Activated CD4-positive, alpha-beta T cell treated with anti-CD3 and anti-CD28 coated beads, Interleukin-2, amount 10 ng/mL, durations not matched to agents 7 days and 5 days (primary cell): ENCODE measurements at places on chromosomes 16 and 17. TPM values are rescaled to one million over a fixed set of nuclear protein-coding genes. Genes with fewer than 3 reads are reported as not detected.
A peak's percentile ranks its signal among the peaks of the same experiment; 100 is the strongest.

TSPOAP1 gene
- 57.5 TPM for total RNA-seq

CMTM4 gene
- total RNA-seq: 0.73 TPM

- H3K36me3 ChIP-seq: peaks cover 25% of the 10 kb centered on the region
- H3K27ac ChIP-seq: peak overlapping the region; percentile 91
- no peaks in the 10 kb centered on the region for H3K27me3 ChIP-seq
- peak; percentile 75 for DNase-seq
These were observed 176.3 kb downstream of the RPTOR start for GRCh38 chr17:80720610-80721577.

DNA sequence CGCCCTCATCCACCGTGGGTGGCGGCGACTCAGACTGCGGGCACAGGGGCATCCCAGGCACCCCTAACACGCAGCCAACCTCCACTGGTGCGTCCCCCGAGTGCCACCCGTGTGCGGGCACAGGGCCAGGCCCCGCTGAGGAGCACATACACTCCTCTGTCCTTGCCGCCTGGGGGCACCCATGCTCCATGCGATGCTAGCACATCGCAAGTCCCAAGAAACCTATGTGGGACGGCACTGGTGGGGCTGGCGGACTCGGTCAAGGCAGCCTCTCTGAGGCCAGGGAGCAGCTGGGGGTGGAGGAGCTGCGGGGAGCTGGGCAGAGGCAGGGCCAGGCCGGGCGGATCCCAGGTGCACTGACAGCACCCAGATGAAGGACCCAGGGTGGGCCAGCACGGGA, 4.0 kb downstream of the ZNF598 start:
- no peaks in the 10 kb centered on the region for H3K27me3 ChIP-seq
- DNase-seq: no peak
- no peak overlapping the region for H3K4me3 ChIP-seq
- H3K27ac ChIP-seq: no peak overlapping the region
- peaks cover 28% of the 10 kb centered on the region for H3K36me3 ChIP-seq

DNA sequence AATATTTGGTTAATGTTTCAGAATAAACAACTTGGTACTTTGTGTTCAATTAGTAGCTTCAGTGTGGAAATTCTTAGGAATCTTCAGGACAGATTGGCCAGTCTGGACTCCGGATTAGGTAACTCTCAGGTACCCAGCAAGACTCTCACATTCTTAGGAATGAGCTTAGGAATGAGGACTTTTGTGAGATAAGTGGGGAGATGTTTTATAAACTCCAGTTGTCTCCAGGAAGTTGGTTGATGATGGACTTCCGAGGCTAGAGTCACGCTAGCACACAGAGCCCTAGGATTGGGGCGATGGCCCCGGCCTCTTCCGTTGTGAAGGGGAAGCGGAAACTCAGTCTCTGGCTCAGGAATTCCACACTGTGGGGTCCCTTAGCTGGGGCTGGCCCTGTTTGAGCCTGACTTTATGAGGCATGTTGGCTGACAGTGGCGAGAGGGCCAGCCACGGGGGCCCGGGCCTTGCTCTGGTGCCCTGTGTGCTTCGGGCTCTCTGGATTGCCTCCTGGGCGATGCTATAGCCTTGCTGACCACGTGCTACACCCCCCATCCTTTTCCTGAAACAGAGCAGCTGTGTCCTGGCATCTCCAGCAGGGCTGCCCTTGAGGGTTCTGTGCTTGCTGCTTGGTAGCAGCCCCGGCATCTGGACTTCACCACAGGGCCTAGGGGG, 32.4 kb downstream of the RAB11FIP3 start:
- H3K4me1 ChIP-seq: peaks cover 6% of the 10 kb centered on the region

DNA sequence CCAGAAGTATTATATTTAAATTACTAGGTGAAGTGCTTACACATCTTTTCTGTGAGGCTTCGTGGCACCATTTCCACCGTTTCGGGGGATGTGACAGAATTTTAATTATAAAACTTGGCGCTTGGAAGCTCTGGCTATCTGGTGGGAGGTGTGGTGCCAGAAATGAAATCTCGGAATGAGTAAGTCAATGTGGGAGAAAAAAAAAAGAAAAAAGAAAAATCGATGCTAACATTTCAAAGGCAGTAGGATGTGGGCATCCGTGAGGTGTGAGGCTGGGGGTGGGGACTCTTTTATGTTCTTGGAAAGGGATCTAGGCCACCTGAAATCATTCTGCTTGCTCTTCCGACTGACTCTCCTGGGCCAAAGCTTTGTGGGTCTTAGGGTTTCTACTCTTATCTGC, 21.9 kb downstream of the CPPED1 start:
- H3K4me1 ChIP-seq: peaks cover 9% of the 10 kb centered on the region
- peak overlapping the region; percentile 65 for H3K27ac ChIP-seq
- H3K36me3 ChIP-seq: peaks cover 42% of the 10 kb centered on the region
- no peaks in the 10 kb centered on the region for H3K27me3 ChIP-seq
- DNase-seq: peak; percentile 19

DNA sequence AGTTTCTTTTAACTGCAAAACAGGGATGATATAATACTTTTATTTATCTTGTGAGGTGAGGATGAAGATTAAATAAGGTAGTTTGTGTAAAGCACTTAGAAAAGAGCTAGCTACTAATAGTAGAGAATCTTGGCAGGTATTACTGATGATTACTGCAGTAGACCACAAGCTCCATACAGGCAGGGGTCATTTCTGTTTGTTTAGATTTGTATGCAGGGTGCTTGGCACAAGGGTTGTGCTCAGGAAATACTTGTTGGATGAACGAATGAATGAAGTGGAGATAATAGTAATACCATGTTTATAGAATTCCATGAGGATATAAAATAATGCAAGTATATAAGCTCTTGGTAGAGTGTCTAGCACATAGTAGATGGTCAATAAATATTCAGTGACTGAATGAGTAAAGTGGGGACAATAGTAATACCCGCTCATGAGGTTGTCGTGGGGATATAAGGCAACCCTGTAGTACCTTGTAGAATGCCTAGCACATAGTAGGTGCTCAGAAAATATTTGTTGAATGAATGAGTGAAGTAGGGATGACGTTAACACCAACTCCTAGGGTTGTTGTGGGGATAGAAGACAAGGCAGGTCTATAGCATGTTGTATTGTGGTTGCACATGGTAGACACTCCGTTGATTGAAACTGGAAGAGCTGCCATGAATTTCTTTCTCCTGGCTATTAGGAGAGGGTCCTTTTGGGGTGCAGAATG, 83.0 kb downstream of the ABCC1 start:
- no peak for DNase-seq
- H3K4me1 ChIP-seq: peaks cover 20% of the 10 kb centered on the region
- peak overlapping the region; percentile 87 for H3K27ac ChIP-seq
- peaks cover 37% of the 10 kb centered on the region for H3K36me3 ChIP-seq
- H3K4me3 ChIP-seq: no peak overlapping the region

DNA sequence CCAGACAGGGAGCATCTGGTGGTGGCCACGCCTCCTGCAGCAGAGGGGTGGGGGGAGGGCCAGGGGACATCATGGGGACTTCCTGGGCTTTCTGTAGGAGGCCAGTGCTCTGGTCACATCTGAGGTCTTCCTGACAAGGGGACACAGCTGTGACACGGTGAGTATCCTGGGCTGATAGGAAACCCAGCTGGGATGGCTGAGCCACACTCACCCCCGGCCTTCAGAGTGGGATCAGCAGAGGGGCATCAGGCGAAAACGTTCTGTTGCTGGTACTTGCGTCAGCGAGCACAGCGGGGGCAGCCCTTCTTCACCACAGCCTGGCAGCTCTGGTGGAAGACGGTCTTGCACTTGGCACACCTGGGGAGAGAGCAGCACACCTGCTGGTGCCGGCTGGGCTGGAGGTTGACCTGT, 122.9 kb upstream of the SMURF2 start:
- no peak overlapping the region for H3K27ac ChIP-seq
- H3K27me3 ChIP-seq: peaks cover under 1% of the 10 kb centered on the region
- peaks cover 13% of the 10 kb centered on the region for H3K4me1 ChIP-seq
- peaks cover 12% of the 10 kb centered on the region for H3K36me3 ChIP-seq
- no peak for DNase-seq
- H3K4me3 ChIP-seq: no peak overlapping the region

GRCh38 chr16:75280331-75280804, 28.9 kb upstream of the BCAR1 start:
- no peaks in the 10 kb centered on the region for H3K36me3 ChIP-seq
- H3K4me3 ChIP-seq: no peak overlapping the region
- DNase-seq: no peak
- H3K27me3 ChIP-seq: peaks cover 60% of the 10 kb centered on the region
- no peak overlapping the region for H3K27ac ChIP-seq
- no peaks in the 10 kb centered on the region for H3K4me1 ChIP-seq

GRCh38 chr16:24537474-24538337, 1.7 kb upstream of the RBBP6 start:
- H3K27me3 ChIP-seq: no peaks in the 10 kb centered on the region
- H3K4me3 ChIP-seq: peak overlapping the region; percentile 52
- peak; percentile 10 for DNase-seq
- H3K27ac ChIP-seq: no peak overlapping the region
